ENCODE measurements at places on chromosomes 3 and 15. TPM values are rescaled to one million over a fixed set of nuclear protein-coding genes. Genes with fewer than 3 reads are reported as not detected.

The SLC2A2 gene
- not detected for total RNA-seq

The VPS8 gene
- total RNA-seq, result 95.2 TPM

The SACM1L gene
- 39.5 TPM for total RNA-seq

The UBE2E2 gene
- total RNA-seq, result 59.2 TPM

The ALCAM gene
- 276 TPM for total RNA-seq

GRCh38 chr3:187292631-187293515, 1.3 kb upstream of the MASP1 start:
- H3K27me3 ChIP-seq, result no peaks in the 10 kb centered on the region
- no peaks in the 10 kb centered on the region for H3K36me3 ChIP-seq
- DNase-seq, result no peak
- H3K4me3 ChIP-seq, result no peak overlapping the region
- no peak overlapping the region for H3K27ac ChIP-seq
- peaks cover 13% of the 10 kb centered on the region for H3K4me1 ChIP-seq

DNA sequence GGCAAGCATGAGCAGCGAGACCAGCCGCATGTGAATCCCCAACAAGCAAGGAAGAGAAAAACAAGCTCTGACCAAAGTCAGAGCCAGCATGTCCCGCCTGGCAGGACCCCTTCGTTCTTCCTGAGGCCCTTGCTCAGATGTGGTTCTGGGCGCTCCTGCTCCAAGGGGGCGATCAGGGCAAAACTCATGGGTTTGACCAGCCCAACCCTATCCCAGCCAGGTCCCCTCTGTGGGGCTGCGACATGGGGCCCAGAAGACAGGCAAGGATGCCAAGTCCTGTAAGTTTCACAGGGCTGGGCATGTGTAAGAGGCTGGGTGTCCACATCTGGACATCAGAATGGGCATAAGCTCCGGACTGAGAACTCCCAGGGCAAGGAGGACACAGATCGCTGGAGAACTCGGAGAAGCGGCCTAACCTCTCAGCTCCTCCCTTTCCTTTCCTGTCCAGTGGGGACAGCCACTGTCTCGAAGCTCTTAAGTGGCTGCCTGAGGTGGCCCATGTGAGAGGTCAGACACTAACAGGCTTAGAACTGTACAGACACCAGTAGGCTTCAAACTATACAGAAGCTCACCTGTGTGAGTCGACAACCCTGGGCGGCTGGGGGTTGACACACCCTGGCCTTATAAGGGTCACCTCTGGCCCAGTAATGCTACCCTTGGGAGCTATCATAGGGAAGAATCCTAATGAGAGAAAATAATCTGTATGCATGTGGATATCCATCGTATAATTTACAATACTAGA, 48.9 kb downstream of the XXYLT1 start:
- no peak overlapping the region for H3K4me3 ChIP-seq
- no peaks in the 10 kb centered on the region for H3K36me3 ChIP-seq
- peak; percentile 37 for DNase-seq
- peak overlapping the region; percentile 51 for H3K27ac ChIP-seq
- no peaks in the 10 kb centered on the region for H3K27me3 ChIP-seq

- DNase-seq, result peak; percentile 26
- H3K27me3 ChIP-seq, result no peaks in the 10 kb centered on the region
- no peaks in the 10 kb centered on the region for H3K36me3 ChIP-seq
- H3K27ac ChIP-seq, result peak overlapping the region; percentile 87
- H3K4me1 ChIP-seq, result peaks cover 20% of the 10 kb centered on the region
Observed at GRCh38 chr15:90929246-90930019, 2.9 kb downstream of the HDDC3 start.

The MUSTN1 gene
- 1.4 TPM for total RNA-seq

- DNase-seq, result peak; percentile 78
- H3K27ac ChIP-seq, result no peak overlapping the region
- H3K4me1 ChIP-seq, result no peaks in the 10 kb centered on the region
Observed at GRCh38 chr15:73749971-73750370, 3.2 kb downstream of the INSYN1 start.

- no peaks in the 10 kb centered on the region for H3K27me3 ChIP-seq
- no peak overlapping the region for H3K4me3 ChIP-seq
- peaks cover 79% of the 10 kb centered on the region for H3K36me3 ChIP-seq
- peak overlapping the region; percentile 93 for H3K27ac ChIP-seq
- peak; percentile 36 for DNase-seq
- H3K4me1 ChIP-seq, result peaks cover 30% of the 10 kb centered on the region
Observed at GRCh38 chr3:14471016-14471415, 68.6 kb downstream of the SLC6A6 start.

The PPP2R3A gene
- total RNA-seq, result 23.9 TPM

GRCh38 chr3:177928172-177928873, 607.9 kb upstream of the KCNMB2 start:
- no peak overlapping the region for H3K4me3 ChIP-seq
- no peak for DNase-seq
- no peaks in the 10 kb centered on the region for H3K36me3 ChIP-seq
- H3K27me3 ChIP-seq, result no peaks in the 10 kb centered on the region
- H3K4me1 ChIP-seq, result peaks cover 37% of the 10 kb centered on the region

The P2RY1 gene
- total RNA-seq, result under 0.01 TPM

- no peak for DNase-seq
- H3K27me3 ChIP-seq, result no peaks in the 10 kb centered on the region
- no peak overlapping the region for H3K27ac ChIP-seq
- H3K4me1 ChIP-seq, result no peaks in the 10 kb centered on the region
- H3K4me3 ChIP-seq, result no peak overlapping the region
- no peaks in the 10 kb centered on the region for H3K36me3 ChIP-seq
Observed at GRCh38 chr3:7813365-7813764, 688.3 kb upstream of the LMCD1 start.

DNA sequence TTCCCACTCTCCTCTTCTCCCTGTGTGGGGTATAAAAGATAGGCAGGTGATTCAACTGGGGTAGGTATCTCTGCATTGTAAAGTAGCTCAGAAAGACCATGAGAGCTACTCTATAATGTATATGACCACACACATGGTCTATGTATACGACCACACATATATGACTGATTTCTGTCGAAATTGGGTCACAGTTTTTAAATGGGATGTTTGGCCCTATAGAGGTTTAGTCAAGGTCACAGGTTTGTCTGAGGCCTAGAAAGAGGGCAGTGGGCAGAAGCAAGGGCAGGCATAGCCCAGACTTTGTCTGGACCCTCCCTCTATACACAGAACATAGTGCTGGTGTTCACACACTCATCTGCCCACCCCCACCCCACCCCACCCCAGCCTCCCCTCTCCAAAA, 4.4 kb downstream of the LAMP3 start:
- H3K4me3 ChIP-seq, result no peak overlapping the region
- H3K27ac ChIP-seq, result no peak overlapping the region
- DNase-seq, result no peak
- H3K4me1 ChIP-seq, result peaks cover 2% of the 10 kb centered on the region

DNA sequence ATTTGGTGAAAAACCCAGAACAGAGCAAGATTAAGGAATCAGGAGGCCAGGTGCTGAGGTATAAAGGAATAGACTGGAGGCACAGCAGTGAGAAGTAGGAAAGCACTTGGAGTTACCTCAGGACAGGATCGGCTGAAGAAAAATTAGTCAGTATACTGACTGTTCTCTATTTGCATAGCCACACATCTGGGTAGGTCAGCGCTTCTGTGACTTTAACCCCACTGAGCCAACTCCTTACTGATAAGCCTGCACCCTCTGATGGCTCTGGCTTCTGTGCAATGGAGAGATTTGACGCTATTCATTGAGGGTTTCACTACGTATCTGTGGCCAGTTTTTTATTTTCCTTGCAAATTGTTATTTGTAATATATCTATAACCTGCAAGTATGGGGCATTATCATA, 22.3 kb downstream of the MECOM start:
- no peaks in the 10 kb centered on the region for H3K4me1 ChIP-seq
- H3K4me3 ChIP-seq, result no peak overlapping the region
- DNase-seq, result no peak
- no peaks in the 10 kb centered on the region for H3K36me3 ChIP-seq
- no peaks in the 10 kb centered on the region for H3K27me3 ChIP-seq
- no peak overlapping the region for H3K27ac ChIP-seq
